ENCODE measurements at places on chromosomes 12 and 14. TPM values are rescaled to one million over a fixed set of nuclear protein-coding genes. Genes with fewer than 3 reads are reported as not detected.

GRCh38 chr14:29925736-29926135 lies 1.9 kb downstream of the PRKD1 start:
- no peak for DNase-seq

DNA sequence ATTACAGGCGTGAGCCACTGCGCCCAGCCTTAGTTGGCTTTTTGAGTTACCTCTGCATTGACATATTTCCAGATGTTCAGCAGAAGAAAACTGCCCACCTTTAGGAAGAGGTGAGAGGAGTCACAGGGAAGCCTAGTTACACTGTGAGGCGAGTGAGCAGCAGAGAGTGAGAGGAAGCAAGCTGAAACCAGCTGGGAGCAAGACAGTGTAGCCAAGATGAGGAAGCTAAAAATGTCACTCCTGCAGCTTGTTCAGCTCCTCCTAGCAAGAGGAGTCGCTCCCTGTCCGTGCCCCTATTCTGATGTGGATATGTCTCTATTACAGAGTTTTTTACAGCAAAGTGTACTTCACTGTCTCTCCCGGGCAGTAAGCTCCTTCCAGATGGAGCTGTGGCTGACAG lies 127.6 kb downstream of the GXYLT1 start:
- DNase-seq, result no peak

Gene RNU4-1
- under 0.01 TPM for total RNA-seq

DNA sequence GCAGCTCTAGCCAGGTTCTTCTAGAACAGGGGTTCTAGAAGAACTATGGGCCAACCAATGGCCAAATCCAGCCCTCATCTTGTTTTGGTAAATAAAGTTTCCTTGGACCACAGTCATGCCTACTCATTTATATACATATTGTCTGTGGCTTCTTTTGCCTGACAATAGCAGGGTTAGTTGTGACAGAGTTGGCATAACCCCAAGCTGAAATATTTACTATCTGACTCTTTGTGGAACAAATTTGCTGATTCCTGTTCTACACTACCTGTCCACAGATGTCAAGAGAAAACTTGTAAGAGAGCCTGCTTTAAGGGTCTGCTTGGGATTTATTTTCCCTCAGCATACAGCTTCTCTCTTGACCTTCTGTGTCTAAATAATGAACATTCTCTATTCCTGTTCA lies 289.0 kb downstream of the KSR2 start:
- no peak for DNase-seq

GRCh38 chr12:58268069-58268468 lies 326.7 kb downstream of the ATP23 start:
- DNase-seq, result no peak

Gene DPF3
- 10.4 TPM for total RNA-seq

- peak; percentile 19 for DNase-seq
Observed at GRCh38 chr12:47102406-47102805, 22.6 kb upstream of the AMIGO2 start.

- DNase-seq, result peak; percentile 10
Observed at GRCh38 chr12:29282031-29282816, 98.7 kb downstream of the ERGIC2 start.
